Fibroblast of skin of scalp (primary cell): ENCODE measurements at places on chromosomes 11 and 22.

GRCh38 chr22:17201285-17201945 lies 17.8 kb downstream of the ADA2 start:
- peak; percentile 15 for DNase-seq

- DNase-seq: no peak
Measured at GRCh38 chr11:20861322-20861721, 191.9 kb downstream of the NELL1 start.

DNA sequence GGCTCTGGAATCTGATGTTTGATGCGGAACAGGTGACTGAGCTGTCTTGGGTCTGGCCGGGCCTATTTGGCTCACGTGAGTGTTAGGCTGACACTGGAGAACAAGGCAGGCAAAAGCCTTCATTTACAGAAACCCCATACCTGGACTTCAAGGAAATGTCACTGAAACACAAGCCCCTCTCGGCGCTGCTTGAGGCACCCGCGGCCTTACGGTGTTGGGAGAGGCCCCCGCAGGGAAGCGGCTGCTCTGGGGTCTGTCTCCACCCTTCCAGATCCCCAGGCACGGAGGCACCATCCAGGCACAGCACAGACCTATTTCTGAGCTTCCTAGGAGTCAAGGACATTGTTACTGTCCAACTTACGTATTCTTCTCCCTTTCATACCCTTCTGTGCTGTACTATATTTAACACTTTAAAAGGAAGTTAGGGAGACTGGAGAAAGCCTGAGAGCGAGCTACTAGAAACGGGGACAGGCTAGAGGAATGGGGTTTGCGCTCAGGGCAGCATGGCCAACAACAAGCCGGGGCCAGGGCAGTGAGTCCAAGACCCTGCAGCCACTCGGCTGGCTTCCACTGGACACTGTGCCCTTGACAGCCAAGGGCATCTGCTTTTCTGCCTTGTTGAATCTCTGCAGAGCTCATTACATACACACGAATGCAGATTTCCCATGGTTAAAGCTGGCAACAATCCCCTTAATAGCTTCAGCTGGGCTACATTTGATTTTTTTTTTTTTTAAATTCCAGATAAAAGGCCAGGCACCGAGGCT lies 23.8 kb downstream of the DRD4 start:
- DNase-seq: no peak

DNA sequence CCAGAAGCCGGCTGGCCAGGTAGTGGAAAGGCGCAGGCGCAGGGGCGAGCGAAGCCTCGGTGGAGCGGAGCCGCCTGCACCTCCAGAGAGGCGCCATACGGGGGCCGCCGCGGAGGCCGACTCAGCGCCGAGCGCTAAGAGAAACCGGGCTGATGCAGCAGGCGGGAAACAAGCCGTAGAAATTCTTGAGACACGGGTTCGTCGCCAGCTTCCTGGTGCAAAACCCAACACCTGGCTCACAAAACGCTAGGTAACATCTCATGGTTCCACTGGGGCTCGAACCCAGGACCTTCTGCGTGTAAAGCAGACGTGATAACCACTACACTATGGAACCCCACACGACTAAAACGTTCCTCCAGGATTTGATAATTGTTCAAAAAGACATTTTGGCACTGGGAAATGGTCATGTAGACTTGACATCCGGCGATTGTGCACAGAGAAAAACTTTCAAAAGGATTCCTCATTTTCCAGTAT lies 39.1 kb downstream of the OR4D9 start:
- peak; percentile 98 for DNase-seq
